CD4-positive, alpha-beta T cell treated with Interferon alpha-2 for 1 hour (primary cell): ENCODE measurements at places on chromosomes 4 and X.

DNA sequence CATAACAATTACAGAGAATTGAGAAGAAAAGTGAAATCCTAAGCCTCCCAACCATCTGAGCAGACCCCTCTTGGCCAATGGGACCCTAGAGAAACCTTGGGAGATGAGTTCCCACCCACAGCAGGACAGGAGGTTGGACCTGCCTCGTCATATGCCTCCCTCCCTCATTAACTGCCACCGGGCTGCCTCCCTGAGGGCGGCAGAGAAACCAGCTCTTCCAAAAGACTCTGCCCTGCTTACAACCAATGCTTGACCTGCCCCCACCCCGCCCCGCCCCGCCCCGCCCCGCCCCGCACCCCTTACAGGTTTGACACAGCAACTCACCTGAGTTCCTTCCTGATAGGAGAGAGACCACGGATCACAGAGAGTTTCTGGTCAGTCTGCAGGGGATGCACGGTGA, 86.1 kb downstream of the ADRA2C start:
- no peak for DNase-seq

DNA sequence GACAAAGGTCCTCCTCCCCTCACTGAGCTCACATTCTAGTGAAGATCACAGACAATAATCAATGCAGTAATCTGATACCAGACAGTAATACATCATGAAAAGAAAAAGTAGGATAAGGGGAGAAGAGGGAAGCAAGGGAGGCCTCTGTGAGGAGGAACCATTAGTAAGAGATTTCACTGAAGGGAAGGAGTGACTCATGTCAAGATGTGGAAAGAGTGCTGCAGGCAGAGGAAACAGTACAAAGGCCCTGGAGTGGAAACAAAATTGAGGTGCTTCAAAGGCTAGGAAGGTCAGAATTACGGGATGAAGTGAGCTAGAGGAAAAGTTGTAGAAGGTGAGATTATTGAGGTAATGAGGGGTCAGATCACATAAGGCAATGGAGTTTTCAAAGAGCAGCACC, 38.1 kb downstream of the LAMTOR3 start:
- no peak for DNase-seq

DNA sequence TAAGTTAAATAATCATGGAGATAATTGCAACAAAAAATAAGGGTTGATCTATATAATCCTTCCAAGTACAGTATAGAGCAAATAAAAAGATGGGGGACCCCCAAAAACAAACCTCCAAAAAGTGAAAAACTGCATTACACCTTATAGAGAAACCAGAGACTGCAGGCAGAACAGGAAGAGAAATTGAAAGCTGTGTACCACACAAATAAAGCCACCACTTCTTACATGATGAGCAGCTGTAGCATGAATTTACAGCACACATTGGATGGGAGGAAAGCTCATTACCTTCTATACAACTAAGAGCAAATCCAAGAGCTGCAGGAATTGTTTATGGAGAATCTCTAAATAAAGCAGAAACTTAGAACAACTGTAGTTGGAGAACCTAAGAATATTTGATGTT, 152.4 kb upstream of the PDE5A start:
- DNase-seq: no peak

GRCh38 chrX:127649011-127649410, 403.2 kb downstream of the ACTRT1 start:
- DNase-seq: no peak

DNA sequence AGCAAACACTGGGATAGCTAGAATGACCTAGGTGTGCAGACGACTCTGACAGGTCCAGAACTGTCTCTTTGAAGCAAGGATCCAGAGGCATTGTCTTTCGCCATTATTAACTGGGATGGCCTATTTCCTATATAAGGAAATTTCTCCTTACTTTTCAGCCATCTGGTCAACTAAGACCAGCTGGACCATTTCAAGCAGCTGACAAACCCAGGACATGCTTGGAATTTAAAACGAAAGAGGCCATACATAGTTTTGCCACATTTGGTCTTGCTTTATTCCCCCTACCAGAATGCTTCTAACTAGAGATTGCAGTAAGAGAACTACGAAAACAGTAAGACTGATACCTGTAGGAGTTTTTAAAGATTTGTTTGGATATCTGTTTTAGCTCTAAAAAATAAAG, 87.0 kb downstream of the GLRA2 start:
- DNase-seq: no peak
